ENCODE measurements at places on chromosomes 7 and 10.

- no peak for DNase-seq
These were observed 83.5 kb downstream of the PRR15 start for GRCh38 chr7:29647020-29647654.

DNA sequence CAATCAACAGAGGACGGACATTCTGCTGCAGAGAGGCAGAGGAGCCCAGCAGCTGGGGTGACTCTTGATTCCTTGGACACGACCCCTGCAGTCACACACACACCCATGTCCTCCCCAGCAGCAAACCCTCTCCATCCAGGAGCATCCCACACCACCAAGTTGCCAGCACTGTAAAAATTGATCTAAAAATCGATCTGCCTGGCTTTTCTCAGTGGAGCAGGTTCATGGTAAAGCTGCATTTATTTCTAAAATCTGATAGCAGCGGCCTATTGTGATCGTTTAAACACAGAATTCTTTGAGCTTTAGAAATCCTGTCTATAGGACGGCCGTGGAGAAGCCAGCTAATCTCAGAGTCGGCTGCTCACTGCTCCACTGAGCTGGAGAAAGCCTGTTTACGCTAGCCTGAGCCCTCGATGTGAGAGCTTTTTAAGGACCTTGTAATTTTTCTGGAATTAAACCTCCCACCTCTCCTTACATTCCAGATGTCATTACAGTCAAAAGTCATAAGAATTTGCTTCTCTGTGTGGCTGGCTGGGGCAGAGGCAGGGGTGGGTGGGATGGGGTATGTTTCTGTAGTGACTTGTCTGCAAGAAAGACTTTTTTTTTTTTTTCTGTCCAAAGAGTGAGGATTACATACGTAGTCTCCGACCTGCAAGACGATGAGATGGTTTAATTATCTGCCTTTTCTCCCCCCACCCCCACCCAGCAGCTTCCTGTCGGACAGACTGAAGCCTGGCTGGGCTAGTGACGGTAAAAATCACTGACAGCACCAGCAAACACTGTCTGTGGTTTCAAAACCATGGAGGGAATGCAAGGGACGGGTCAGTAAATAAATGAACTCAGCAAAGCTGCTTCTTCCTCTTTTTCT, 31.6 kb downstream of the TRIM8 start:
- peak; percentile 84 for DNase-seq

DNA sequence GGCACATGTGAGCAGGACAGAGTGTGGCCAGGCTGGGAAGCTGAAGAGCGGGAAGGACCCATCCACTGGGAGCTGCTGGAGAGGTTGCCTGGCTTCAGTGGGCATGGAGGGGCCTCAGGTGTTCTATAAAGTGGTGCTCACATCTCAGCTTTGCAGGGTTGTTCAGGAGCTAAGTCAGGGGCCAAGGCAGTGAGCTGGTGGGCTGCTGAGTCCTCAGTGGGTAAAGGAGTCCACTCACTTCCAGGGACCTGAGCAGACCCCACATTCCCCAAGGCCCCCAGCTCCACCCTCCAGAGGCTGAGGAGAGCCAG, 28.8 kb upstream of the C10orf53 start:
- no peak for DNase-seq

- no peak for DNase-seq
These were observed at the start of gene LEP for GRCh38 chr7:128240696-128241386. TSS of gene LEP (plus strand) at chr7:128241278. CDS start at chr7:128252019, 10,741 bp downstream.

DNA sequence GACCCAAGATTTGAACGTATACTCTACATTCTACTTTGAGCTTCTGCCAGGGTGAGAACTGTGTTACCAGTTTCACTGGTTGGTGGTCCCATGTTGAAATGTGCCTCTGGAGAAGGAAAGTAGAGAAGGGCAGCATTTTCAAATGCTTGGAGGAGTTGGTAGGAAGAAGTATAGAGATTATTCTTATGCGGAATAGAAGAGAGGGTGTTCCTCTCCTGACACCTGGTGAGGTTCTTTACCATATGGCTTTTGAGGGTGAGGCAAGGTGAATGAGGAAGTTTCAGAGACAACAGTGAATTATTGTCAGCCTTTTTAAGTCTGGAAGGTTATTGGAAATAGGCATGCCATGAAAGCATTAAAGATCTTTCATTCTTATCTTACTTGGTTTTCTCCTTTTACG, 34.3 kb downstream of the R3HCC1L start:
- DNase-seq = no peak

DNA sequence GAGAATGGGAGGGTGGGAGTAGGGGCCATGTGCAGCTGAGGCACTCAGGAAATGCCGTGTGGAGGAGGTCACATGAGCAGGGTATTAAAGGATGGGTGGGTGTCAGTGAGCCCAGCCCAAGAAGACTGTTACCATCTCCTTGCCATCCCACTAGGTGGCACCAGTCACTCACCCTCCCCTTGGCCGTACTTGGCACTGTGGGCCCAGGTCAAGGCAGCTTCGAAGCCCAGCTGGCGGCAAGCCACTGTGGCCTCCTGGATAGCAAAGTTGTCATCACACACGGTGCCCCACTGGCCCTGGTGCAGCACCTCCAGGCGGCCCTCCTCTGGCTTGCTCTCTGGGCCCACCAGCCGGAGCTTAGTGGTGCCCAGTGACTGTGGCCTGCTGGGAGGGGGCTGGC, 5.4 kb downstream of the LOXL4 start:
- peak; percentile 40 for DNase-seq

DNA sequence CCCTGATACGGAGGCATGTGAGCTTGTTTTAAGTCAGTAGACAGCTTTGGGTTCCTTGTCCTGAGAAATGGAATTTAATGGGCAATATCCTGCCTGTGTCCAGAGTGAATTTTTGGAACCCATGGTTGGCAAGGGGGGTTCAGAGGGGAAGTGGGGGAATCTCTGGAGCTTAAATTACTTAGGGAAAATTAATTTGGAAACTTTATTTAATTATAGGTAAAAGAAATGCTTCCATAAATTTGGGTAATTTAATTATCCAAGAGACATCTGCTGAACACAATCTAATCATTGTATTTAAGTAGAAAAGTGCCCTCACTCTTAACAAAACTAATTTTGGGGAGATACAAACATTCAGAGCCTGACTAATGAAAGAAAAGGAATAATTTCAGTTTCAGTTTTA, 99.7 kb downstream of the PLXNA4 start:
- no peak for DNase-seq

DNA sequence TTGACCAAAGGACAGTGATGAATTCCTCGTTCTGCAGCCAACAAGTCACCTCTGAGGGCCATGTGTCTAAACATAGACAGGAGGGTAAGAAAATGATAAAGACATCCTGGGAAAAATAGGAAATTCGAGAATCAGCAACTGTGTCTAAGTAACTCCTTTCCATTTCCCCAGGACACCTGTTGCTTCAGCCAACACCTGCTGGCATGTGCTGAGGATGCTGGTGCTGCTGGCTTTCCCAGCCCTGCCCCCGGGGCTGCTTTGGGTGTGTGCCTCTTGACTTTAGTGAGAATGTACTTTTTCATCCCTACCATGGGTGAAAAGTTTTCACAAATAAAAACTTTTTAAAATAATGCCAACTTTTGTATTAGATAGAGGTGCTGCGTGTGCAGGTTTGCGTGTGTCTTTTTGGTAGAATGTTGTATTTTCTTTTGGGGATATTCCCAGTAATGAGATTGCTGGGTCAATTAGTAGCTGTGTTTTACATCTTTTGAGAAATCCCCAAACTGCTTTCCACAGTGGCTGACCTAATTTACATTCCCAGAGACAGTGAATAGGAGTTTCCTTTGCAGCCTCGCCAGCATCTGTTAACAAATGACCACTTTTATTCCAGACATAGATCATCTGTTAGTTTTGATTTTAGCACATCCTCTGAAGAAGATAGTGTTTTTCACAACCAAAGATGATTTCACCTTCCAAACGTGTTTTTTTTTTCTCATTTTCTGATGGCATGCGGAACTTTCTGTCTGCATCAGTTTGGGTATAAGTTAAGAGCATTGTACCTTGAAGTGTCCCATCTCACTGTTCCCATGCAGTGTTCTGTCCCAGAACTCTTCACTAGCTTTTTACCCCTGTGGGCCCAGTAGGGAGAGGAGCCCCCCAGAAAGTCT, 104.2 kb upstream of the ACBD5 start:
- no peak for DNase-seq

GRCh38 chr10:116899626-116900025, 50.3 kb downstream of the ENO4 start:
- DNase-seq = no peak

GRCh38 chr7:595621-596010, 76.0 kb upstream of the PDGFA start:
- DNase-seq = no peak

- DNase-seq = peak; percentile 65
These were observed 1.3 kb downstream of the STK17A start for GRCh38 chr7:43584195-43584586.

- DNase-seq = no peak
These were observed 57.8 kb downstream of the ANK3 start for GRCh38 chr10:60331886-60332285.

DNA sequence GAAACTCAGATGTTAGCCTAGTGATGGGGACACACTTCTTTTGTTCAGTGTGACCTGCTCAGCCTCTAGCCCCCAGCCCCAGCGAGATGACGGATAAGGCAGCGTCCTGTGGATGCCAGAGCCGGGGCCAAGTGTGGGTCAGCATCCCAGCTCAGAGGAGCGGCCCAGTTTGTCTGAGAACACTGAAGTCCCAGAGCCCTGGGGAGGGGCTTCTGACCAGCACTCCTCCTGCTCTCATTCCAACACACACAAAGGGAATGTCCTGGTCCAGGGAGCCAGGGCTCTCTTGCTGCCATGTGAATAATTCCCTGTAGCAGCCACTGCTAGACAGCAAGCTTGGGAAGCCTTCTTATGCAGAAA, 4.5 kb upstream of the ATP6V0E2 start:
- no peak for DNase-seq

- no peak for DNase-seq
These were observed 857.6 kb downstream of the GATA3 start for GRCh38 chr10:8912108-8912507.

DNA sequence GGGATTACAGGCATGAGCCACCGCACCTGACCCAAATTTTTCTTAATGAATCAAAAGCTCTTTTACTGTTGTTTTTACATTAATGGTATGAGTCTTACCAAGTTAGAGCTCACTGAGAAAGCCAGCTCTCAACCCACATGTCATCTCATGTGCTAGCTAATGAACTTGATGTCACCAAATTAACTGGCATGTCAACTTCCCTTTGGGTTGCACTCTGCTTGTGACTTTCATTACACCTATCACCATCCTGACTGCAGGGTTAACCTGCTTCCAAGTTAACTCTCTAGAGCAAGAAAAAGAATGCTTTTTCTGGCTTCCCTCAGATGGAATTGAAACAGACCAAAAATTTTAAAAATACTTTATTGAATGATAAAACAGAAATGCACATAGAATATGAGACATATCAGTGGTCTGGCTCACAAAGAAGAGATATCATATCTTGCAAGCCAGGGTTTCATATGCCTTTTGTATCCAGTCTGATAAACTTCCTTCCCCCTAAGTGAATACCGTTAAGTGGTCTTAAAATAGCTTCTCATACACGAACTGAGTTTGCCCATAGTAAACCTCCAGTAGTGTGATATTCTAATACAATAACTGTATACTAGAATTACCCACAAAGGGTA, 42.9 kb upstream of the TRIM24 start:
- no peak for DNase-seq

DNA sequence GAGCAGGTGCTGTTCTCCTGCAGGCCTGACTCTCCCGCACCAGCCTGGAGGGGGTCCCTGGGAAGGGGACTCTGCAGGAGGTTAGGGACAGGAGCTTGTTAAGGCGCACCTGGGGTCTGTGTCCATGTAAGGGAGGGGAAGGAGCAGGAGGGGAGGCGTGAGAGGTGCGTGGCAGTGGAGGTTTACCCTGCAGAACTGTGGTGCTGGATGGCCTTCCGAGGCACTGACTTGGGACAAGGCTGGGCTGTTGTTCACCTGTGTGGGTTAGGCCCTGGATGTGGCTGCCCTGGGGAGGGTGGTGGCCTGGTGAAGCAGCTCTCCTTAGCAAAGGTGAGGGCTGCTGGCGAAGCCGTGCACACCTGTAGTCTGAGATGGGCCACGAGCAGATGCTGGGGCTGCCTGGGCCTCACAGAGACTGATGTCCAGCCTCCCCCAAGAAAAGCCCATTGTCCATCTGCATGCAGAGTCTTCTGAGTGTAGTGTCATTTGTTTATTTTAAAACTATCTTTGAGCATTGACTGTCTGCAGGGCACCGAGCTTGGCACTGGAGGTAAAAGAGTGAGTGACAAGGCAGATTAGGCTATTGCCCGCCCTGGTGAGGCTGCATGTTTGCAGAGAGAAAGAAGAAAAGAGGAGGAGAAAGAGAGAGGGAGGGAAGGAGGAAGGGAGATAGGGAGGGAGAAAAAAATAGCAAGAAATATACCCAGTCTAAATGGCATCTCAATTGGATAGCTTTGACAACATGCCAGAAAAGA, 225.3 kb downstream of the GLRX3 start:
- no peak for DNase-seq

DNA sequence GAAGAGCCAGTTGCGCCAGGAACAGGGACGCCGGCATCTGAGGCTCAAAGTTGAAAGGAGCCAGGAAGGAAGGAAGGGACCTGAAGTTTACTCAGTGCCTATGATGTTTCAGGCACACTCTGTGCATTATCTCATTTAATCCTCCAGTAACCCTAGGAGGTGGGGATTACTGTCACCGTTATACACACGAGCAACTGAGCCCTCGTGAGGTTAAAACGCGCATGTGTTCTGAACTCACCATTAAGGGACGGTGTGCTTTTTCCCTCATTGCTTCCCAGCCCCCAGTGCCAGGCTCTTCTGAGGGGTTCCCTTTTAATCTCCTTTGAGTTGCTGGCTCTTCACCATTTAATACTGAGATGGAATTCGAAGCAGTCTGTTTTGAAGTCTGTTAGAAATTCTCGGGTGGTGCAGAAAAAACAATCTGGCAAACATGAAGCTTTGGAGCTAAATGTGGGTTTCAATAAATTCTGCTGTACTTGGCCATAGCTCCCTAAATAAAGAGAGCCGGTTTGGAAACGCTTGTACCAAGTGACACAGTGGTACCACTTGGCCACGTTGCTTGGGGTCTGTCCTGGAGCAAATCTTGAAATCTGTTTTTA, 102.2 kb downstream of the TAX1BP1 start:
- DNase-seq = no peak

DNA sequence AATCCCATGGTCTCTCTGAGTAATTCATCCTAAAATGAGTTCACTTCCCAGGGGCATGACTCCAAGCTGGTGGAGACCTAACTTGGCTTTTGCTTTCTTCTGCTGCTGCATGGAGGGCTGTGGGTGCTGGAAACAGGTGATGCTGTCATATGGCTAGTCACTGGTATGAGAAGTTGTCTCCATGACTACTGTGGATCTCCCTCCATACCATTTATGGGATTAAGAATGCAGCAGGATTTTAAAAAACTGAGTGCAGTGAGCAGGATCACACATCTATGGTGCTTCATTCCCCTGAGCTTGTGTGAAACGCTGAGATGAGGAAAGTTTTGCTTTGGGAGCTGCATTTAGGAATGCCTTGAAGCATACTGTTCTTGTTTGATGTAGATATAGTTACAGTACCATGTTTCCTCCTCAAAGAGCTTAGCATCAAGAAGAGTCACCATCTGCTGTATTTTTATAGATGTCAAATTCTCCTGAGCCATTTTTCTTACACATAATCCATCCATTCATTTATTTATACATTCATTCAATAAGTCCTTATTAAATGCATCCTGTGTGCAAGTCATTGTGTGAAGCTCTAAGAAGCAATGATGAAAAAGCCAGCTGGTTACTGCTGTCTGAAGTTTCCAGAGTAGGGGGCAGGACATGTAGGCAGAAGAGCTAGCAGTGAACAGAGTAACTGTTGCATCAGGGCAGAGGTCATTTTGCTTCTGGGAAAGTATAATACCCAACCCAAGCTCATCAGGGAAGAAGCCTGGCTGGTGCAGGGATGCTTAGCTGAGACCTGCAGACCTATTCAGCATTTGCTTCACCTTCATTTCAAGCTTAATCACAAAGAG, 534.8 kb downstream of the AUTS2 start:
- DNase-seq = no peak

GRCh38 chr10:123327450-123327849, 173.2 kb downstream of the BUB3 start:
- DNase-seq = no peak

Measured in HCEC 1CT (cell line).